ENCODE measurements at places on chromosomes 2 and 18.

DNA sequence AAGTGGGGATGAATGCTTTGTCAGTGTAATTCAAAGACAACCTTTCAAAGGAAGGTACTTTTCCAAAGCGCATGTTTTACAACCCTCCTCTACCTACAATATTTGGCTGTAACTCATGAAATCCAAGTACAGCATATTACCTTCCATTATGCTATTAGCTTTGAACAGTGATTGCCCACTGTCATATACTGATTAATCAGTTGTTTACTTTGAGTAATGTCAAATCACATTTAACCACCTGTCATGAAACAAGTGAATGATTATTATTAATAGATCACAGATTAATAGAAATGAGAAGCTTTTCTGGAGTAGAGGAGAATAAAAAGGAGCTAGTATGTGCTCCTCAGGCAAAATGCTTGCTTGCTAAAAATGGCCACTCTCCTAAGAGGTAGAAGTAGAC, 150.5 kb upstream of the SMAD7 start:
- DNase-seq = no peak

- DNase-seq = no peak
Measured at GRCh38 chr2:178403671-178404306, 47.2 kb downstream of the PRKRA start.

GRCh38 chr2:100974712-100975520, 27.2 kb upstream of the RPL31 start:
- DNase-seq = no peak

DNA sequence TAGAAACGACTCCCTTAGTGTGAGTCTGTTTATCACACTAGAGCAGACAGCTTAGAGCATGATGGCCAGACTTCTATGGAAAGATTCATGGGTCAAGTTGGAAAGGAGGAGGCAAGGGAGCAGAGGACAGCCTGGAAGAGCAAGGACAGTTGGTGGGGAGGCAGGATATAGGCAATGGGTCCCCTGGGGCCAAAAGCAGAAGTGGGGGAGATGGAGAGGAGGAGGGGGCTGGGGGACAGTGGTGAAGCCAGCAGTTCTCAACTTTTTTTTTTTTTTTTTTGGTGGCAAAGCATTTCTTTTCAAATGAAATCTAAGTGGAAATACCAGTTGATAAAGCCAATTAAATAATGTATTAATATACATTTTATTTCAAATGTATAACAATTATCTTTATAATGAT, 197.9 kb downstream of the HRH4 start:
- DNase-seq = no peak

DNA sequence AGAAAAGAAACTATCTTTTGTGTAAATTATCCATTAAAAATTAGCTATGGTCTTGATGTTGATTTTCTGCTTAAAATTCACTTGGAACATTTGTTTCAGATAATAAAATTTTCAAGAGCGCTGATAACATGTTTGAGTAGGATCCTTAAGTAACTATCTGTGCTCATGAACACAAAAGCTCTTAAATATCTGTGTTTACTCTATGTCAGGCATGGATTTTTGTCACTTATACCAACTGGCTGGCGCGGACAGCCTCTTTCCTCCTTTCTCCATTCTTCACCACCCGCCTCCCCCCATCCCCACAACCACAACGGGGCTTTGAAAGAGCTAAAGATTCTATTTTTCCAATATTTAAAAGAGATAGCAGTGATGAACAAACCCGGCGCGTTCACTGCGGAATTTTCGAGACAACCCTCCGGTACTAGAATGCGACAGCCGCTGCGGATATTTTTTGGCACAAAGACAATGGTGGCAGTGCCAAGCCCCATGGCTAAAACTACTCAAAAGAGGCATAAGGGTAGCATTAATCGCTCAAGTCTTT, 181.5 kb downstream of the TCF4 start:
- DNase-seq = no peak

- DNase-seq = no peak
Measured at GRCh38 chr2:71226096-71226964, 573 bp downstream of the PAIP2B start.

- peak; percentile 18 for DNase-seq
Measured at GRCh38 chr18:56257205-56257604, 381.2 kb downstream of the TXNL1 start.

GRCh38 chr18:75931079-75931478, 503.6 kb upstream of the SMIM21 start:
- no peak for DNase-seq

DNA sequence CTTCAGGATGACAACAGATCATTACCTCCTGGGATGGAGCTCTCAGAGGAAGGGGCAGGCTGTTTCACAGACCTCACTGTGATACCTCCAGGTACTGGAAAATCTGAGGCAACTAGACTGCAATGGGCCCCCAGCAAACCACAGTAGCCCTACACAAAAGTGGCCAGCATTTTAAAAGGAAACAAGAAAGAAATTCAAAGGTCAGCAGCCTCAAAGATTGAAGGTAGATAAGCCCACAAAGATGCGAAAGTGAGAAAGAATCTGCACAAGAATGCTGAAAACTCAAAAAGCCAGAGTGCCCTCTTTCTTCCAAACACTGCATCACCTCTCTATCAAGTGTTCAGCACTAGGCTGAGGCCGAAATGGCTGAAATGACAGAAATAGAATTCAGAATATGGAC, 499.5 kb upstream of the CHAC2 start:
- no peak for DNase-seq

- no peak for DNase-seq
Measured at GRCh38 chr2:70655786-70656185, 102.2 kb upstream of the TGFA start.

- peak; percentile 6 for DNase-seq
Measured at GRCh38 chr2:102753563-102754159, 8.2 kb upstream of the TMEM182 start.

DNA sequence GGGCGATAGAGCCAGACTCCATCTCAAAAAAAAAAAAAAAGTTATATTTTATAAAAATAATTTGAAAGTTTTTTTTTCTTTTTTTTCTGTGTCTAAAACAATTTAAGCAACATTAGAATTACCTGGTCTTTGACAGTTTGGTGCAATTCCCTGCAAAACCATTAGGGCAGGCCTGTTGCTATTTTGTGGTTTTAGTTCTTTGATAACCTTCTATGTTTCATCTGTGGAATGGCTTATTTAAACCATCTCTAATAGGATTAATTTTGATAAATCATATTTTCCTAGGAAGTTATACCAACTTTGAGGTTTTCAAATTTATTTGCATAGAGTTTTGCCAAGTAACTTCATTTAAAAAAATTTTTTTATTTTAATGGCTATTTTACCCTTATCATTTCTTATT, 141.2 kb upstream of the TWIST2 start:
- no peak for DNase-seq

DNA sequence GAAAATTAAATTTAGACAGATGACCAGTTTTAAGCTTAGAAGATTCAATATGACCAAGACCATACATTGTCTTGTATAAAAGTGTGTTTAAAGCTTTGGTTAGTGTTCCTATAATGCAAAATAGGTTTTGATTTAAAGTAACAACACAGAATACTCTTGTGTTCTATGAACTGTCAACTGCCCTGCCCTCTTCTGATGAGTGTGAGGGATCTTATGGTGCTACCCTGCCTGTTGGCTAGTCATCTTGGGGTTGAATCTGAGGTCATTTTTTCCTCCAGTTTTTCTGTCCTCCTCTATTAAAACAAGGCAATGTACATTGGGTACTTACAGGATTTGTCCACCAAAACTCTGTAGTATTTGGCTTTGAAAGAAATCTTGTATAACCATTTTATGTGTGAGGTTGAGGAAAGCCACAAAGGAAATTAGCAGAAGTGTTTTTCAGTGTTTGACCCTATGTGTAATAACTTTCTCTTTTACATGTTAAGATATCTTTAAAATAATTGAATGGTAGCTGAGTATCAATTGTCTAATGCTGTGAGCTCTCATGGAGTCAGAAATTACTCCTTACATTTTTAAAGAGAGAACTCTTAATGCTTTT, 129.1 kb downstream of the SPTBN1 start:
- no peak for DNase-seq

DNA sequence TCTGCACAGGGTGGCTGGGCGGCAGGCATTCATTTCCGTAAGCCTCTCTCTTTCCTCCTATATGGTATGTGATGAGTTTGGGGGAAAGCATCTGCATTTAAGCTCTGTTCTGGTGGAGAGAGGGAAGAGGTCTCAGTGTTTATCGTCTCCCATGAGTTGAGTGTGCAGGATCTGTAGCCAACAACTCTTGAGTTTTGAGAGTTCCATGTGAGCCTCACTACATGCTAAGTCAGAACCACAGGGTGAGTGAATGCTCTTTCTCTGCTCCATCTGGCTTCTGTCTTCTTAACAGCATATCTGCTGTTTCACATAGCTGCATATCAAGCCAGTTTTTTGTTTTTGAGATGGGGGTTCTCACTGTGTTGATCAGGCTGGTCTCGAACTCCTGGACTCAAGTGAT, 22.7 kb downstream of the RAB31 start:
- DNase-seq = no peak

GRCh38 chr2:68789603-68790002, 55.0 kb downstream of the ARHGAP25 start:
- DNase-seq = no peak
